Mesothelial cell of epicardium (in vitro differentiated cells): ENCODE measurements at places on chromosomes 7 and 10.

DNA sequence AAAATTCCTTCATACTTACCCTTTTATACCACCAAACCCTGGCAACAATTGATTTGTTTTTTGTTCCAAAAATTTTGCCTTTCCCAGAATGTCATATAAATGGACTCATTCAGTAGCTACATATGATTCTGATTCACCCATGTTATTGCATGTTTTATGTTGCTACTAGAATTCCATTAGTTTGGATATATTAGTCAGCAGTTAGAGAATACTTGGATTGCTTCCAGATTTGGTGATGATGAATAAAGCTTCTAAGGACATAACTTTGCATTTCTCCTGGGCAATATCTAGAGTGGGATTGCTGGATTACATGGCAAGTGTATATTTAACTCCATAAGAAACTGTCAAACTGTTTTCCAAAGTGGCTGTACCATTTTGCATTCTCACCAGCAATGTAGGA lies 806.9 kb downstream of the DNAJB9 start:
- no peak for DNase-seq

GRCh38 chr7:100745184-100745583 lies 11.8 kb downstream of the ZAN start:
- no peak for DNase-seq

GRCh38 chr10:73218431-73219191 lies 28.4 kb downstream of the DNAJC9 start:
- no peak for DNase-seq

- DNase-seq = no peak
Observed at GRCh38 chr7:132380059-132380458, 196.2 kb downstream of the PLXNA4 start.

GRCh38 chr7:67478066-67478465 lies 481.4 kb downstream of the TYW1 start:
- no peak for DNase-seq

- no peak for DNase-seq
Observed at GRCh38 chr7:159331462-159331861, 186.8 kb upstream of the VIPR2 start.

DNA sequence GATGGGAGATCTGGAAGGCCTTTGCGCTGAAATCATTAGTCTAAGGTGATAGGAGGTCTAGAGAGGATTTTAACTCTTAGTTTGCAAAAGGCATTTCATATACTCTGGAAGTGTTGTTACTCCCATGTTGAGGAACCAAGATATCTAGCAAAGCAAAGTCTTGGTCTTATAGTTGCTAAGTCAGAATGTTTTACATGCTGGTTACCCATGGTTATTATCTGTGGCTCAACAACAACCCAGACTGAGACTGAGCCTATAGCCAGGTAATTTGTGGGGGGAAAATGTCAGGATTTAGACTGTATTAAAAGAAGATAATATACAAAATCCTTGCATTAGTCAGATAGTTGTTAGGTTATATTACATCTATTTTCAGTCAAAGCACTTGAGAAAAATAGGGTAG lies 50.9 kb downstream of the LSMEM1 start:
- no peak for DNase-seq

DNA sequence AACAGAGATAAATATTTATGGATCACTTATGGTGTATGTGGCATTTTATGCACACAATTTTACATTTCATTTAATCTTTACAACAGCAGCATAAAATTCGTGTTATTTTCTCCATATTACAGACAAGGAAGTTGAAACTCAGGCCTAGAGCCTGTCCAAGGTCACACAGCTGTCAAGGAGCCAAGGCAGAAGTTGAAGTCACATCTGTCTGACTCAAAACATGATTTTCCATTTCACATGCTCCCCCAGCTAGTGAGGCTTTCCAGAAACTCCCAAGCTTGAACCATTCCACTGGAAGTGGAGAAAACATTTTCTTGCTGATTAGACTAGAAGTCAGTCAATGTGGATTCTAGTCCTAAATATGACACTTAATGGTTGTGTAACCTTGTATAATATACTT lies 110.5 kb downstream of the HECTD2 start:
- DNase-seq = no peak

- no peak for DNase-seq
Observed at GRCh38 chr7:104775531-104775930, 238.5 kb upstream of the KMT2E start.

- DNase-seq = no peak
Observed at GRCh38 chr7:152025937-152026890, 740 bp downstream of the GALNT11 start.

- no peak for DNase-seq
Observed at GRCh38 chr10:33524966-33525365, 190.5 kb upstream of the NRP1 start.

DNA sequence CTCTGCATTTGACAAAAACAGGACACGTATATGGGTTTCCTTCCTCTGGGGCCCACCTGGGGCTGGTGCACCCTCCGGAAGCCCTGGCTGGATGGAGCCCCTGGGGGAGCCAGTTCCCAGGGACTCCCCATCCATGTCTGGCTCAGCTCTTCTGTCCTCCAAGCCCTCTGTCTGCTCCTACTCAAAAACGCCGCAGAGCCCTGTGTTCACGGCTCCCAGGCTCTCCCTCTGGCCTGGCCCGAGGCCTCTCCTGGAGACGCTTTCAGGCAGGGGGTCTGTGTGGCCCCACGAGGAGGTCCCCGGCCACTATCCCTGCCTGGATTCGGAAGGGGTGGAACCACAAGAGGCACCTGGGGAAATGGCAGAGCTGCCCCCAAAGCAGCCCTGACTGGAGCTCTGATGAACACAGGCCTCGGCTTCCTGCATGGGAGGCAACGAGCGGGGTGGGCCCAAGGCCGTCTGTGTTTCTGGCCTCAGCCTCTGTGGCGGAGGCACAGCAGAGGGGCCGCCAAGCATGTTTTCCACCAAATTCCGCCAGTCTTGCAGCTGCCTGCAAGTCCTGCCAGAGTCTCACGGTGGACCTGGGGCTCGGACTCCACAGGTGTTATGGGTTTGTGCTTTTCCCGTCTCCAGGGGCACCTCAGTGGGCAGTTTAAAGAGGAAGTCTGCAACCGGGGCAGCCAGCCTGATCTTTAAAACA lies 22.6 kb upstream of the INPP5A start:
- no peak for DNase-seq

- no peak for DNase-seq
Observed at GRCh38 chr7:36180121-36180520, 27.1 kb downstream of the EEPD1 start.

GRCh38 chr10:73517166-73517888 lies 21.5 kb upstream of the PPP3CB start:
- no peak for DNase-seq

GRCh38 chr10:24394461-24395190 lies 185.7 kb downstream of the KIAA1217 start:
- DNase-seq = no peak

DNA sequence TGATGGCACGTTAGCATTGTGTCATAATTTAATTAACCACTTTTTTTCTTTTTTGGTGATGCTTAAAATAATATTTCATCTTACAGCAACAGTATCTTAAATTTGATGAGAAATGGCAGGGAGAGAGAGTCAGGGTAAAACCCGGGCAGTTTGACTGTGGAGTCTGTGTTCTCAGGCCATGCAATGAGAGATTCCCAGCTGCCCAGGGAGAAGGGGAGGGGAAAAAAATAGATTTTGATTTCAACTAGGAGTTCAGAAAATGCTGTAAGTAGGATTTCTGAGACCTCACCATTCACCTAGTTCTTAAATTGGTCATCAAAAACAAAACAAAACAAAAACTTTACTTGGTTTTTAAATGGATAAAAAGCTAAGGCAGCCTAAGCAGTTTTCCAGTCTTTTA lies 37.4 kb upstream of the XPNPEP1 start:
- no peak for DNase-seq

GRCh38 chr7:25613912-25614311 lies 385.6 kb upstream of the NPVF start:
- no peak for DNase-seq

GRCh38 chr10:70293169-70293843 lies 9.5 kb upstream of the NPFFR1 start:
- no peak for DNase-seq

DNA sequence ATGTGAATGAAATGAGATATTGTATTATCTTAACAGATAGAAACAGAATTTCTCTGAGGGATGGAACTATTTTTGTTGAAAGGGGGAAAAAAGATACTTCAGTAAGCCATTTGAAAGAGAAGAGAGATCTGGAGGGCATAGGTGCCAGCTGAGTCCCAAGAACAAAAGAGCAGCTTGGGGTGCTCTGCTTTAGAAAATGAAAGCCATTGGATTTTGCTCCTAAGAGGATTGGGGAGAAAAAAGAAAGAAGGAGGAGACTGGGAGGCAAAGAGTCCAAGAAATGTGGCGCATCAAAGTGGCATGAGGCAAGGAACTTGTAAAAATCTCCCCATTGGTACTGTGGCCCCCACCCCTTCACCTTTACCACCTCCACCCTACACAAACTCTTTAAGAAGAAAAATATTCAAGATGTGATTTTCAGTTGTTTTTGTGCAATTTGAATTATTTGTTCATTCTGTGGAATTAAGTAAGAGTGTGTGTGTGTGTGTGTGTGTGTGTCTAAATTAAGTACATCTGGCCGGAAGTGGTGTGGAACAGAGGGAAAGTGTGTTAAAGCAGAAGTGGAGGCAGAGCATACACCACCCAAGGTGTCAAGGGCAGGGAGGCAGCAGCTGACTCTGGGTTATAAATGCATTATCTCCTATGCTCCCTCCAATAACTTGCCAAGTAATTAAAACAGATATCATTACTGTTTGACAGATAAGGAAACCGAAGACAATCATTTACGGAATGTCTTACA lies 9.9 kb upstream of the GNAI1 start:
- DNase-seq = no peak

DNA sequence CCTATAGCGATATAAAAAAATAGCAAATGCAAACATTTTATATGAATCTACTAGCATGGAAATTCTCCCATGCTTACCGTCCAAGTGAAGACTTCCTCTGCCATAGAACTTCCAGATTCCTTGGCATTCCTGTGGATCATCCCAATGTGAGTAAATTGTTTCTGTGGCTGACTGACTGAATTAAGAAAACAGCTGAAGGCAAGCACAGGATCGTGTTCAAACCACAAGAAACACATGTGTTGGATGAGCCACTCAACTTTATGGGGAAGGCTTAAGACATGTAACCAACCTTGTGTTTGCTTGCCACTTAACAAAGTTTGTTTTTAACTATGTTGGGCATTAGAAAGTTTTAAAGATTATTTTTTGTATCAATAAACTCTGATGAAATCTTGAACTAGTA lies 2.6 kb upstream of the MYPN start:
- no peak for DNase-seq

DNA sequence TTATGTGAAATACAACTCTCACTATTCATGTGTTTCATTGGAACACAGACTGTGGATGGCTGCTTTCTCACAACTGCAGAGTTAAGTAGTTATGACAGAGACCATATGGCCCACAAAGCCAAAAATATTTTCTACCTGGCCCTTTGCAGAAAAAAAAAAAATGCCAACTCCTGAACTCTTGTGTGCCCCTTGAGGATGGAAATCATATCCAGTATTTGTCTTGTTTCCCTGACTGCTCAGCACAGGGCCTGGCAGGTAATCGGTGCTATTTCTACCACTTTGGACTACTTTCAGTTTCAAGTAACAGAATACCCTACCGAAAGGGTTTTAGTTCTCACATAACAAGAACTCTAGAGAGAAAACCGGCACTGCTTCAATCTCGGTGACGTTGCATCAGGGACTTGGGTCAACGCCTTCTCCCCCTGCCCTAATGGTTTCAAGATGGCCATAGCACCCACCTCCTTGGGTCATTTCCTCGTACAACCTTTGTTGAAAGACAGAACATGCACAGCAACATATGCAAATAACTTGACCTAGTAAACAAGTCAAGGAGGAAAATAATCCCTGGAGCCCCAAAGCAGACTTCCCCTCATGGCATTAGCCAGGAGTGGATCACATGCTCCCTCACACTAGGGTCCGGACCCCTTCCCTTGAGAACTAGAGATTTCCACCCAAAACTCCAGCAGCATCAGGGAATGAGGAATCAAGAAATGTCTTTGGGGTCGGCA lies 11.8 kb upstream of the GPNMB start:
- no peak for DNase-seq

GRCh38 chr10:77925795-77926565 lies 575 bp downstream of the DLG5 start:
- DNase-seq = peak; percentile 69

DNA sequence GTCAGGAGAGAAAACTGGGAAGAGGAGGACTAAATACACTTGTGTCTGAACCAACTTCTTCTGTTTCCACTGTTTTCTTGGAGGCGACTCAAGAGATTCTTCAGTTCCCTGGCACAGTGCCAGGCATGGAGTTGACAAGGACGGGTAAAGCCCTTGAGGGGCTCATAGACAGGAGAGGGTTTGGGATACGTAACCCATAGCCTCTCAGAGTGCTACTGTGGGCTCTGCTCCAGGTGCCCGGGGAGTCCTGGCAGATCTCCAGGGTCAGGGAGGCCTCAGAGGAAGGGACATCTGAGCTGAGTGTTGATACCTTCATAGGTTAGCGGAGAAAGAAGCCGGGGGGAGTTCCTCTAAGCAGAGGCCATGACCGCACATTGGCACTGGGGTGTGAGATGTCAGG lies 42.0 kb downstream of the GALNT17 start:
- DNase-seq = peak; percentile 28

- no peak for DNase-seq
Observed at GRCh38 chr10:72030762-72031543, 57.4 kb downstream of the SPOCK2 start.

- no peak for DNase-seq
Observed at GRCh38 chr10:116696919-116697318, 45.4 kb downstream of the HSPA12A start.
